Naive thymus-derived CD8-positive, alpha-beta T cell (primary cell): ENCODE measurements at places on chromosomes 1 and 21. TPM values are rescaled to one million over a fixed set of nuclear protein-coding genes. Genes with fewer than 3 reads are reported as not detected.

- DNase-seq: no peak
These were observed 239.9 kb downstream of the DPYD start for GRCh38 chr1:97680894-97681293.

GRCh38 chr1:111559736-111560279 lies 56.4 kb upstream of the ADORA3 start:
- DNase-seq: no peak

GRCh38 chr1:217717959-217718358 lies 86.8 kb downstream of the SPATA17 start:
- DNase-seq: no peak

GRCh38 chr1:42993502-42994136 lies 35.0 kb upstream of the SLC2A1 start:
- DNase-seq: no peak

XPR1 gene
- 16.3 TPM for total RNA-seq

- DNase-seq: no peak
These were observed 28.4 kb downstream of the ZBTB17 start for GRCh38 chr1:15947382-15948090.

MR1 gene
- total RNA-seq: 26.5 TPM

GRCh38 chr1:22527555-22528296 lies 35.6 kb upstream of the EPHA8 start:
- DNase-seq: no peak

SLC30A10 gene
- total RNA-seq: not detected

DNA sequence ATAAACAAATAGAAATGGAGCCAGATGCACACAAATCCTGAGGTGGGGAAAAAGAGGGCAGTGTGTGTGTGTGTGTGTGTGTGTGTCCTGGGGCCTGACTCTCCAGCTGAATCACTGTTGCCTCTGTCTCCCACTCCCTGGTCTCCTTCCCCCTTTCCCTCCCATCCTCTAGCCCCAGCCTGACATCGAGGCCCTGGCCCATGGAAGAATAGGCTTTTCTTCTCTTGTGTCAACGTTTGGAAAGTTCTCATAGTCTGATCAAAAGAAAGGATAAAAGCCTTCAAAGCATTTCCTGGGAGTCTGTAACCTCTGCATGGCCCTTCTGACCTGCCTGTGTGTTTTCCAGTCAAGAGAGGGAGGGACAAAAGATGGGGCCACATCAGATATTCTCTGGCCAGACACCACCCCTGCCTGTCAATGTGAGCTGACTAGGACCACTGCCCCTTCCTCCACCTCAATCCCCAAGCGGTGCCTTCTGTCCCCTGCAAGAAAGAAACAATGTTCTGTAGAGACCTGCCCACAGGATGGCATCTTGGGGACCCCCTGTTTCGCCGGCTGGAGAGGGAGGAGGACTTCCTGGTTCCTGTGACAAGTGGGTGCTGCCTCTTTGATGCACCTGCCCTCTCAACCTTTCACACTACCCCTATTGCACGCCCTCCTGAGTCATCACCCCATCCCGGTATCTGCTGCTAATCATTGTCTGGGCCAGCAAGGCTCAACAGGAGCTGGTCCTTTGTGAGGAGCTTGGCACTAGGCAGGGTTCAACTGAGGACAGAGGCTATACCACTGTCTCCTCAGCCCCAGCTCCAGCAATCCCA lies 16.2 kb downstream of the KCNJ10 start:
- no peak for DNase-seq

GRCh38 chr1:174766727-174767126 lies 233.0 kb upstream of the CACYBP start:
- DNase-seq: no peak

DNA sequence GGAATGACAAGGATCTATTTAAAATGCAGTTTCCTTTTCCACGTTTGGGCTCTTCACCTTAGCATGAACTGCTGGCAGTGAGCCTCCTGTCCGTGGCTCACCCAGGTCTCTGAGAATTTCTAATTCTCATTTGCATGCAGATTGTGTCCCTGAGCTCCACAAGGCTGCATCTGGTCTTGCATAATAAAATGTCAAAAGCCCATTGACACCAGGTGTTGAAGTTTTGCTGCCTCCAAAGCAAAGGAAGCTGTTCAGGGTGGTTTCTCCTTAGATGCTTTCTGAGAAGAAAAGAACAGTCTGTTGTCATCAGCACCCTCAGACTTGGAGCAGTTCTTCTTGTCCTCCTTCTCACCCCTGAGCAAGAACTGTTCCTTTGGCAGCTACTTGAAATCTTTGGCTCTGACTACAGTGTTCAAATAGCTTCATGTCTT lies 433.1 kb upstream of the KAZN start:
- DNase-seq: no peak

DNA sequence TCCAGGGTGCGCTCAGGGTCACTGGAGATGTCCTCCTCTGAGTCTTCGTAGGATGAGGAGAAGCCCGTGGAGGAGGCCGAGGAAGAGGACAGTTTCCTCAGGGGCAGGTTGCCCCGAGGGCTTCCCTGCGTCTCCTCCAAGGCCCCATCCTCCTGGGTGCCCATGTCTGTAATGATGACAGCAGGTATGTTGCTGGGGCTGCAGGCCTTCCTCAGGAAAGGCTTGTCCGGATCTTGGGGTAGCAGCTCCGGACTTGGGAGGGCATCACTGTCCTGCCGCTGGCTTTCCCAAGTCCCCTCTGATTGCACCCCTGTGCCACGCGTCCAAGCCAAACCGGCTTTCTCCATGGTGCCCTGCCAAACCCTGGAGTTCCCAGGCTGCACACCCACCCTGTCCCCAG lies 3.5 kb downstream of the ITPKB start:
- DNase-seq: peak; percentile 34

FCAMR gene
- not detected for total RNA-seq

ERICH3 gene
- not detected for total RNA-seq

DNA sequence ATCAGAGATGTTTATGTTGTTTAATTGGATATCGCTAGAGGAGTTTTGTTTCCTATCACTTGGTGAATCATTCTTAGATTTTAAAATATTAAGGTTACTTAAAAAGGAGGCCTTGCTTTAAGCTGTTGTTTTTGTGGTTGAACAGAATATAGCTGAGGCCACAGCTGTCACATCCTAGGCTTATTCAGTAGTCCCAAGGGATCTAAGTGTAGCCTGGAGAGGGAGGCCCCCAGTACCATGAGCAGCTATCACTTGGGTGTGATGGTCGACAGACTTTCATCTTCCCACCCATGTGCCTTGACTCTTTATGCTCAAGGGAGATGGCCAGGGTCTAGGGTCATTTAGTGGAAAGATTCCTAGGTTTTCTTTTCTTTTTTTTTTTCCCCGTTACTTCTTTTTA lies 278.7 kb downstream of the HHAT start:
- DNase-seq: no peak

GRCh38 chr1:3590139-3590763 lies 21.1 kb downstream of the MEGF6 start:
- DNase-seq: no peak

RPS27 gene
- total RNA-seq: 5,101 TPM

AGBL4 gene
- total RNA-seq: 0.16 TPM

DNA sequence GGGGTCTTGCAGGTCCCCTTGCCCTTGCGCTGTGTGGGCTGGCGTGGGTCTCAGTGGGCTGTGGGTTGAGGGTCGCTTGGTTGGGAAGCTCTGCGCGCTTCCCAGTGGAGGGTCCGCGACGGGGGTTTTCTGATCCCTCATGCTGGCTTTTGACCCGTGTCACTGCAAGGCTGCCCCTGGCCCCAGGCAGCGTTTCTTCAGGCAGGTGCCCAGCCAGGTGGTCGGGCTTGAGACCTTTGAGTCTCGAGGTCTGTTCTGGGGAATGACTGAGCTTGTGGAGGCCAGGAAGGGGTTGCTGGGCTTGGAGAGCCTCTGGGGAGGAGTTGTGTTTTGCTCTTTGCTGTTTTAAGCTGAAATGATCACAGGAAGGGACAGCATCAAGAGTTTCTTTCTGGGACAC lies 5.3 kb downstream of the SKI start:
- DNase-seq: peak; percentile 5

GRCh38 chr21:36981049-36981391 lies 14.6 kb upstream of the HLCS start:
- DNase-seq: peak; percentile 19

GRCh38 chr21:36212513-36212780 lies 55.8 kb downstream of the DOP1B start:
- no peak for DNase-seq

- DNase-seq: no peak
These were observed 68.3 kb upstream of the ARHGAP29 start for GRCh38 chr1:94305704-94306103.

- no peak for DNase-seq
These were observed 20.5 kb upstream of the LPAR3 start for GRCh38 chr1:84913555-84913892.

- DNase-seq: no peak
These were observed 4.4 kb upstream of the CD48 start for GRCh38 chr1:160716013-160716412.

NR0B2 gene
- total RNA-seq: not detected

GRCh38 chr1:119884711-119885110 lies 11.6 kb downstream of the ADAM30 start:
- no peak for DNase-seq

PLPPR5 gene
- not detected for total RNA-seq

DNA sequence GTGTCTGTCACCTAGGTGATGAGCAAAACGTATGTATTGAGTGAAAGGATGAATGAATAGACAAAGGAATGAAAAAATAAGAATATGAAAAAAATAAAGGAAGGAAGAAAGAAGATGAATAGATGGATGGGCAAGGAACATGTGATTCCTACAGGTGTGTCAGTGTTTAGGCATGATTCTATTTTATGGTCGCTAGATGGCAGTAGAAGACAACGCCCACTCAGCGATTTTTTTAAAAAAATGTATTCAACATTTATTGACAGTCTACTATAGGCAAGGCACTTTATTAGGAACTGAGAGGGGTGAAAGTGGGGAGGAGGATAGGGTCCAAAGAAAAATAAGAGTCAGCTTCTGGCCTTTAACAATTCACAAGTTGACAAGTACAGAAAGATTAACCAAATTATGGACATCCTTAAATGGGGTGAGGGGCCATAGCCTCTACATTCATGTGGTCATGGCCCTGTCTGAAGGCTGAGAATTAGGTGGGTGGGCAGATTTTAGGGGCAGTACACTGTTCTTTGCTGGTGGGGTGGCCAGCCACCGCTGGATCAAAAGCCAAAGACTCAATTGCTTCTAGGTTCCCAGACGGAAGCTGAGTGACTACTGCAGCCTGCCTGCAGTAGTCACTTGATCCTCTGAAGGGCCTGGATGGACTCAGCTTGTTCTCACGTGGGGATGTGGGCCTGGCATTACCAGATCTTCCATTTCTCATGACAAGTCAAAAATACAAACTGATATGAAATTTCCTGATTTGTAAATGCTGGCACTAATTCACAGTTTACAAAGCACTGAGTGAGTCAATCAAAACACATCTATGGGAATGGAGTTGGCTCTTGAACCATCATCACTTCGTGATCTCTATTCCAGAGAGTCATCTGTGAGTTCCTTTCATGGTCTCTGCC lies 83.9 kb downstream of the FASLG start:
- DNase-seq: peak; percentile 50

S100A1 gene
- total RNA-seq: not detected

NR5A2 gene
- not detected for total RNA-seq

DNA sequence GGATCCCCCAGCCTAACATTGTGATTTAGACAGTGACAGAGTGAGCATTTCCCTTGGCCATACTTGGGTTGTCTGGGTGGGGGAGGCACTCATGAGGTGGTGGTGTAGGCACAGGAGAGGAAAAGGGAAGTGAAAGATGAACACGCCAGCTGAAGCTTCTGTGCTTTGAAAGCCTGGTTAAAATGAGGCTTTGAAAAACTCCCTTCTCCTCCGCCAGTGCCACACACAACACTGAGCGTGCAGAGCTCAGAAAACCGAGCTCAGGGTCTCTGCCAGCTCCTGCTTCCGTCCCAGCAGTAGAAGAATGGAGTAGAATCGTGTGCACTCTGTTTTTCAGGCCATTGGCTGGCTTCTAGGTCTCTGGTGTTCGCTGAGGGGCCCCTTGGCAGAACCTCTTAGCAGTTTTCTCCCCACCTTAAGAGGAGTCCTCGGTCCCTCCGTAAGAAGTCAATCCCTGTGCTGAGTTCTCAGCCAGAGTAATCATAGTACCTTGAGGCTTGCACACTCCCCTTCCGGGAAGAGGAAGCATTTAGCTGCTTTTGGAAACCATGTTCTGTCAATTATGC lies 12.9 kb downstream of the PLEKHM2 start:
- no peak for DNase-seq

GRCh38 chr1:89771991-89772560 lies 48.8 kb upstream of the LRRC8D start:
- DNase-seq: no peak

PLA2G2C gene
- total RNA-seq: not detected

- no peak for DNase-seq
These were observed 268.6 kb downstream of the PTBP2 start for GRCh38 chr1:96990136-96990535.

- no peak for DNase-seq
These were observed 978 bp downstream of the PRDM15 start for GRCh38 chr21:41877901-41878830.

DNA sequence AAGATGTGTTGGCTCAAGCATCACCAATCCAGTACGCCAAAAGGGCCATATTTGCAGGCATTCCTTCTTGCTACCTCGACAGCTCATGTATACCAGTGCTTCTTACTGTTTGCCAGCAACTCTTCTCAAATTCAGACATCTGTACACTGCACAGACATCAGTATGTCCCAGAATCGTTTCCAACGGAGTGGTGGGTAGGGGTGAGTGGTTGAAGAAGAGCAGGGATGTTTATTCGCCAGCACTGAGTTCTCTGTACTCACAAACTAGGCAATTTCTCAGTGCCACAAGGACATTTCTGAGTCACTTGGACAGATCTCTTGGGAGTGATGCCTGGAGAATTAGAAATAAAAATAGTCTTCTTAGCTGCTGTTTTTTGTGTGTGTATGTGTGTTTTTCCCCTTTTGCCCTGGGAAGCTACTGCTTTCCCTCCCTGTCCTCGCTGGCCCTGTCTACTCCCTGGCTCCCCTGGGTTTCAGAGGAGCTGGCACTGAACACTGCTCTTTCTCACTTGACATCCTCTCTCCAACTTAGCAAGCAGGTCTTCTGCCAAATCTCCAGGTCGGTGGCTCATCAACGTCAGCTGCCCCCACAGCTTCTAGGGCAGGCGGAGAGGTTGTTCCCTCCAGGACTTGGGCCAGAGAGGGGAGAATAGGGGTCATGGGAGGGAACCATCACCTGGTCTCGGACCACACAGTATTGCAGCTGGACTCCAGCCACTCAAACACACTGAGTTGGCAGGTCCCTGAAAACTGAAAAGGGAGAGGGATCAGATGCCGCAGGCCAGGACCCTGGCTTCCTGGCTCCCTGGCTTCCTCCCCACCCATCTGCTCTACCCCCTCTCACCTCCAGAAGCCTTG lies 90.5 kb downstream of the NMNAT2 start:
- no peak for DNase-seq

AIRE gene
- total RNA-seq: not detected

ANGPTL1 gene
- not detected for total RNA-seq

GRCh38 chr1:157539568-157539967 lies 12.7 kb downstream of the FCRL5 start:
- DNase-seq: no peak

- no peak for DNase-seq
These were observed 70.1 kb downstream of the MTR start for GRCh38 chr1:236864996-236865817.

S100A14 gene
- total RNA-seq: not detected

- DNase-seq: no peak
These were observed 1646.3 kb downstream of the AMY1C start for GRCh38 chr1:105396001-105396400.

- no peak for DNase-seq
These were observed 804.1 kb downstream of the USP25 start for GRCh38 chr21:16533692-16534407.
